ENCODE measurements at places on chromosomes 6 and 20.

DNA sequence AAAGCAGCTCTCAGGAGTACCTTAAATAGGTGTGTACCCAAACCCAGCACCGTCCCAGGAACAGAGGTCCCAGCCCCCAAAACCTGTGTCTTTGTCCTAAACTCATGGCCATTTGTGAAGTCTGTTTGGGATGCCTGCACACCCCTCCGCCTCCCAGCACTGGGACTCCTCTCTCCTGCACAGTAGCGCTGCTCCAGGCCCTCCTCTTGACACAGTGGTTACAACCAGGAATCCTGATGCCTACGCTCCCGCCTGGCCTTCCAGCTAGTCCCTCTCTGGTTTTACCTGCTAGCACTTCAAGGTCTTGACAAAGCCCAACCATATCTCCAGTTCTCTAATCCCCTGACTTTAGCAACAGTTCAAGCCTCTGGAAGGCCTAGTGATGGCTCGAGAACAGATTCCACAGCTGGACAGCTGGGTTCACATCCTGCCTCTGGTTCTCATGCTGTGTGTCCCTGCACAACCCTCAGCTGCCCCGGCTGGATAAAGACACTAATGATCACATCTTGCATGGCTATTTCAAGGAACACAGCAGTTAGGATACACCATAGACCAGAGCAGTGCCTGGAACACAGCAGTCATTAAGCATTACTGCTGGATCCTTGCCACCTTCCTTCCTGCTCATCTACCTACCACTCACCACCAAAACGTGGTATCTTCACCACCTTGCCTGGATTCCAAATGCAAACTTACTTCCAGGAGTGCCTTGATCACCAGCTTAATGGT is 5.6 kb downstream of the PSMA7 start:
- no peak for DNase-seq

DNA sequence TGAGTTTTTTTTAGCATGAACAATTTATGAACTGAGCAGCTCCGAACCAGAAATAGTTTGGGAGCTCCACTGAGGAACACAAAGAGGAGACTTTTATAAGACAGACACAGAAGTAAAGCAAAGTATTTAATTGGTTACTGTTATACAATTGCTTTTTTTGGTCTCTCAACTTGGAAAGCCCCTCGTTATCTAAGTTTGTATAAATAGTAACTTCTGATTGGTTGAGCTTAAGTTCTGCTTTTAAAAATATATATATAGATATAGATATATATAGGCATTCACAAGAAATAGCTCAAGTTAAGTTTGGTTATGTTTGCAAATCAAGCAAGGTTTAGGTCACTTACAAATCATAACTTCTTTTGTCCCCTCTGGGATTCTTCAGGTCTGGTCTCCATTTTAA is 20.2 kb upstream of the NCR2 start:
- DNase-seq, result no peak

GRCh38 chr20:1810572-1810925 is 84.7 kb upstream of the SIRPA start:
- no peak for DNase-seq

- DNase-seq, result no peak
Measured at GRCh38 chr6:4714961-4715501, 61.2 kb upstream of the CDYL start.

DNA sequence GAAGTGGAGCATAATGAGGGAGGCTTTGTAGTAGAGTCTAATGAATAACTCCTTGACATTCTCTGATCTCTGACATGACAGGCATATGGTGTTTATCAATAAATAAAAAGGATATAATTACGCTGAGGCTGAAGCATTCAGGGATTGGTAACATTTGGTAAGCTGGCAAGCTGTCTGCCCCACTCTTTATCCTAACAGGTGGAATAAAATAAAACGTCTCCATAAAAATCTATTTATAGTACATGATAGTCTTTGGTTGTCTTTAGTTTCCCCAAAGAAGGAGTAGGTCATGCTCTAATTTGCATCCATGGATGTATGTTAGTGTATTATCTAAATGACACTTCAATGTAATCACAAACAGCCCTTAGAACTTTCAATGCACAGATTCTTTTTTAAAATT is 30.9 kb upstream of the RBM24 start:
- no peak for DNase-seq

DNA sequence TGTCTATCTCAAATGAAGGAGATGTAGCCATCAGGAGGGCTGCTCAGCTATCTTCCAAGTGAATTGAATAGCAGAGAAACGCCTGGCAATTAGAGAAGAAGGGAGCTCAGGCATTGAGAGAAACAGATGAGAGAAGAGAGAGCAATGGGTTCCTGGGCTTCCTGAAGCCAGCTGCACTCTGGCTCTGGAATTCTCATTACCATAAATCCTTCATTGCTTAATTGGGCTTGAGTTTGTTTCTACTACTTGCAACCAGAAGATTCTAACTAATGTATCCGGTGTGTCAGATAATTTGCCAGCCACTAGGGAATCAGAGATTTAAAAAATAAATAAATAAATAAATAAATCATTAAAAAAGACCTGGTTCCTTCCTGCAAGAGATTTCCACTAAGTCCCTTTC is 25.0 kb upstream of the CDKAL1 start:
- DNase-seq, result no peak

DNA sequence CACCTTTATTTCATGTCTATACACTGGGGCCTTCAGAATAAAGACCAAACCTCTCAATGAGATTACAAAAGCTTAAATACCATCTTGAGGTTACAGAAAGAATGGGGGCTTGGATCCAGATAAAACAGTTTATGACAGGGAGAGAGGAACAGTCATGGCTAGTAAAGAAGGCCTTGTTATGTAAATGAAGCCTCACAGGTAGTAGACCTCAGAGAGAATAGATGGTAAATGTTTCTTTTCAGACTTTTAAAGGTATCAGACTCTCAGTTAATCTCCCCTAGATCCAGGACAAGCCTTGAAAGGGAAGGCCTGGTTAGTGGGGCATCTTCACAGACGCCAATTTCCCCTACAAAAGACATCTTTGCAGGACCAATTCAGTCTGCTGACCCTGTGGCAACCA is 1325.6 kb downstream of the HACE1 start:
- DNase-seq, result no peak

GRCh38 chr6:149056777-149057463 is 260.6 kb upstream of the TAB2 start:
- DNase-seq, result peak; percentile 23

DNA sequence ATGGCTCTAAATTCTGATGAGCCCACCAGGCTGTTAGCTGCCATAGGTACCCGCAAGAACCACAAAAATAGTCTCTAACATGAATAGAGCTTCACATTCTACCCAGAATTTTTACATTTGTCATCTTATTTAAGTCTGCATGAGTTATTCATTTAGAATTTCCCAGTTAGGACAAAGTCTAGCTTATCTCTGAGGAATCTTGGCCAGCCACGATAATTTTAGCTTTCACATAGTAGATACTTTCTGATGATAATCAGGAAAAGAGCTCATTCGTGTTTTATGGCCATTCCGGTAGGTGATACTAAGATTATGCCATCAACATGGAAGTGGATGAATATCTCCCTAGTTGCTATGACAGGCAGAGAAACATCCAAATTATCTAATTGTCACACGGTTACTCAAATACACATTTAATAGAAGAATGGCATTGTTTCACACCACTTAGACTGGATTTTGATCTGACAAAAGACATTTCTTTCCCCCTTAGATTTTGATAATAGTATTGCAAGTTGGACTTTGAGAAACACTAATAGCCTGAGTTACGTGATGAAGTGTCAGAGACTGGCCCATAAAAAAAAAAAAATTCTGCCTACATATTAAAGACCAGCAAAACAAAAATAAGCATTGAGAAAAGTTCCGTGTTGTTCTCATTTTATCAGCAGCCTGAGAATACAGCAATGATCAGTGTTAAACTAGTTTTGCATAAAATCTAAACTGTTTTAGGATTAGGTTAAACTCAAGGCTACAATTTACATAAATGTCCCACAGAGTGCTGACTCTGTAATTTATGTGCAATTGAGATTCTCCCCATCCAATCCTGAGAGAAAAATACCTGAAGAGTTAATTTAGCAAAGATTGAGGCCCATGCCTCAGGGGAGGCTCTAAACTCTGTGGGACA is 397.5 kb upstream of the ARID1B start:
- no peak for DNase-seq

GRCh38 chr6:124800222-124800621 is 162.0 kb upstream of the RNF217 start:
- DNase-seq, result no peak

DNA sequence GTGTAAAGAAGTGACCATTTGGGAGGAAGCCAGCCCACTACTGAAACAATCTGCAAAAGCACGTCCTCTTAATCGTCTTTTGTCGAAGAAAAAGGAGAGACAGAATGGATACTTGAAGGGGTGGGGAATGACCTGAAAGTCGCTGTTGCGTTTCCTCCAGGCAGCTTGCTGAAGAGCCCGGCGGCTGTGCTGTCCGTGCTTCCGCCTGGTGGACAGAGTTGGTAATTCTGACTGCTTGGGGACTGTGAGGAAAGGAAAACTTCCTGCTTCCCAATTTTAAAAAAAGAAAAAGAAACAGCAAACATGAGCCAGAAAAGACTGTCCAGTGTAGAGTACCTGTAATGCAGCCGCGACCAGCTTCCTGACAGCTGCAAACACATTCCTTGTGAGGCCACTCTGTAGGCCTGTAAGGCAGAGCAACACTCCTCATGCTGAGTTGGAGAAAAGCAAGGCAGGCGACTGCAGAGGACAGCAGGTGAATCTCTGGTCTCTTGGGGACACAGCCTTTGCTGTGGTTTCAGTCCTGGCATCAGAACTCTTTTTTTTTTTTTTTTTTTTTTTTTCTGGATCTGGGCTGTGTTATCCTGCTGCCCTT is 251.1 kb upstream of the TBX18 start:
- no peak for DNase-seq

- DNase-seq, result no peak
Measured at GRCh38 chr6:129385117-129385516, 324.9 kb downstream of the ARHGAP18 start.

DNA sequence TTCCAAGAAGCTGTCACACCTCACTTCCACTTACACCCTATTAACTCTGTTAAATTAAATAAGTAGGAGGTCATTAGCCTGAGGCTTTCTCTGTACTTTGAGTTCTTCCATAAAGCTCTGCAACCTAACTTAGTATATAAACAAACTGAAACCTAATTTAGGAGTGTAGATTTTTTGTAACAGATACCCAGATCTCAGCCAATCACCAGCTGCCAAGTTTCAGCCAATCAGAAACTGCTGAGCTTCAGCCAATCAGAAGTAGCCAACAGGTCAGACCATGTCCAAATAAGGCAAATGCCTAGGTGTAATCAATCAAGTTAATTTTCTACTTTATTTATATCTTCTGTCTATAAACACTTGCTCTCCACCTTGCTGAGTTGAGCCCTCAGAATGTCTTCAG is 142.7 kb upstream of the SULF2 start:
- no peak for DNase-seq

- no peak for DNase-seq
Measured at GRCh38 chr20:38836991-38837390, 31.5 kb downstream of the PPP1R16B start.

DNA sequence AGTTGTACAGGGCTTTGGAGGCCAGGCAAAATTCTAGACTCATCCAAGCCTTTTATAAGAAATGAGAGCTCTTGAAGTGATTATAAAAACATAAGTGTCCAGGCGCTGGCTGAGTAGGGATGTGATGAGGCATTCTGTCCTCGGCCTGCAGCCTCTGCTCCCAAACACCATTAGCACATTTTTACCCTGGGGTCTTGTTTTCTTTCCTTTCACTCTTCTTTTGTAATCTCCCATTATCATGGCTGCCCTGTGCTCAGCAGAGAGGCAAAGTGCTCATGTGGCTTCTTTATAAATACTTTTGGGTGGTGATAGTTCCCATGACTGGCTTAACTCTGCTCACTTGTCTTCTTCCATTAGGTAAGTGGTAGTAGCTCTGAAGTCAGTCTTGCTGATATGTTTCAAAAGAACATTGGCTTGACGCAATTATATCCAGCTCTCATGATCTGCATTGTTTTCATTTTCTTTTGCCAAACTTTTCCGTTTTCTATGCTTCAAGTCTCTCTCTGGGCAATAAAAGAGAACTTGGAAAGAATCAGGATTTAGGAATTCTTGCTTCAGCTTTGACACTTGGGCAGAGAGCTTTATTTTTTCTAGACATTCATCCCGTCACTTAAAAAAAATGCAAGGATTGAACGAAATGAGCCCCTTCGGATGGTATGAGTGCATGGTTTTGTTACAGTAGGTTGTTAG is 61.1 kb downstream of the CAP2 start:
- no peak for DNase-seq

DNA sequence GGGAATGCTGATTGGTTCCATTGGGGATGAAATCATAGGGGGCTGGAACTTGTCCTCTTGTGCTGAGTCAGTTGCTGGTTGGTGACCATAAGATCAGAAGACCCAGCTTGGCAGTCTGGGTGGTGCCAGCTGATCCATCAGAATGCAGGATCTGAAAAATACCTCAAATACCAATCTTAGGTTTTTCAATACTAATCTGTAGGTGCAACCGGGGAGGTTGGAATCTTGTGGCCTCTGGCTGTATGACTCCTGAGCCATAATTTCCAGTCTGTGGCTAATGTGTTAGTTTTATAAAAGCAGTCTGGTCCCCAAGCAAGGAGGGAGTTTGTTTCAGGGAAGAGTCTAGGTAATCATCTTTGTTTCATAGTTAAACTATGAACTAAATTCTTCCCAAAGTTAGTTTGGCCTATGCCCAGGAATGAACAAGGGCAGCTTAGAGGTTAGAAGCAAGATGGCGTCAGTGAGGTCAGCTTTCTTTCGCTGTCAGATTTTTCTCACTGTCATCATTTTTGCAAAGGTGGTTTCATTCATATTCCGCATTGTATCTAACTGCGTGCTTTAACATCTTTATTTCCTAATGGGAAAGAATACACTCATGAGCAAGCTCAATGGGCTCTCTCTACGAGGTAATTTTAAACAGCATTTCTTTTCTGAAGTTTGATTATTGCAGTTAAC is 2.0 kb downstream of the ARMH2 start:
- no peak for DNase-seq

- DNase-seq, result no peak
Measured at GRCh38 chr6:341914-342831, 49.4 kb upstream of the IRF4 start.

DNA sequence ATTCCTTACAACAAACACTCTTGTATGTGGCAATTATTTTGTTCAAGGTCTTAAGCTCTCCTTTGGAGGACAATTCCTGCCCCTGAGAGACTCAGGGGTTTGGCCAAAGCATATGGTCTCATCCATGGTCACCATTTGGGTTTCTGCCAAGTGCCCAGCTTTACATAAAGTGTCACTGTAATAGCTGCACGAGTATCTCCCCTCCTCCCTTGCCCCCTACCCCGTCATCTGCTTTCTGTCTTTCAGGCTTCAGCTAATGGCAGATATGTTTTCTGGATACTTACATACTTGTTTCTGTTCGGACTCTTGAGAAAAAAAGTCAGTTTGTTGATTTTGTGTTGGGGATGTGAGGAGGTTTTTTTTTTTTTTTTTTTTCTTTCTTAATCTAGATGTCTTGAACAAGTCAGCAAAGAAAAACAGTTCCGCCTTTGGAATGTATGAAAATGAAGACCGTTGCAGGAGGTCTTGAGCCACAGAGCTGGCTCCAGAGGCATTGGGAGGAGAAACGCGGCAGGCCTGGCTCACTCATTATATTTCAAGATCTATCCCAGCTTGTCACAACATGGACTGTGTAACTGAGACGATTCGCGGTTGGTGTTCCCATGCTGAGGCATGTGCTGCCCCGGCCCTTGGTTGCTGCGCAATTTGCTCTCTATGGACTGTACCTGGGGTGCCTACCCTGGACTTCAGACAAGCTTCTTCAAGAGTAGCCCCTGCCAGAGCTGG is 32.6 kb upstream of the STX16 start:
- no peak for DNase-seq

- DNase-seq, result peak; percentile 93
Measured at GRCh38 chr6:96604420-96604819, 41.5 kb downstream of the FHL5 start.

GRCh38 chr6:129175066-129175465 is 292.1 kb downstream of the LAMA2 start:
- DNase-seq, result no peak
